ENCODE measurements at places on chromosomes 1 and 21. TPM values are rescaled to one million over a fixed set of nuclear protein-coding genes. Genes with fewer than 3 reads are reported as not detected.
A peak's percentile ranks its signal among the peaks of the same experiment; 100 is the strongest.

DNA sequence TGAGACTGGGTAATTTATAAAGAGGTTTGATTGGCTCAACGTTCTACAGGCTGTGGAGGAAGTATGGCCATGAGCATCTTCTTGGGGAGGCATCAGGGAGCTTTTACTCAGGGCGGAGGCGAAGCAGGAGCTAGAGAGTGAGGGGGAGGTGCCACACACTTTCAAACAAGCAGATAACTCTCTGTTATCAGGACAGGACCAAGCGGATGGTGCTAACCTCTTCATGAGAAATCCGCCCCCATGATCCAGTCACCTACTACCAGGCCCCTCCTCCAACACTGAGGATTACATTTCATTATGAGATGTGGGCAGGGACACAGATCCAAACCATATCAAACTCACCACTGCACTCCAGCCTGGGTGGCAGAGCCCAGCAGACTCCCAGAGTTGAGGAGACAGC is 11.5 kb upstream of the LRRC47 start:
- no peak for DNase-seq

GRCh38 chr1:145997718-145998023 is 1.3 kb upstream of the TXNIP start:
- DNase-seq = no peak

DNA sequence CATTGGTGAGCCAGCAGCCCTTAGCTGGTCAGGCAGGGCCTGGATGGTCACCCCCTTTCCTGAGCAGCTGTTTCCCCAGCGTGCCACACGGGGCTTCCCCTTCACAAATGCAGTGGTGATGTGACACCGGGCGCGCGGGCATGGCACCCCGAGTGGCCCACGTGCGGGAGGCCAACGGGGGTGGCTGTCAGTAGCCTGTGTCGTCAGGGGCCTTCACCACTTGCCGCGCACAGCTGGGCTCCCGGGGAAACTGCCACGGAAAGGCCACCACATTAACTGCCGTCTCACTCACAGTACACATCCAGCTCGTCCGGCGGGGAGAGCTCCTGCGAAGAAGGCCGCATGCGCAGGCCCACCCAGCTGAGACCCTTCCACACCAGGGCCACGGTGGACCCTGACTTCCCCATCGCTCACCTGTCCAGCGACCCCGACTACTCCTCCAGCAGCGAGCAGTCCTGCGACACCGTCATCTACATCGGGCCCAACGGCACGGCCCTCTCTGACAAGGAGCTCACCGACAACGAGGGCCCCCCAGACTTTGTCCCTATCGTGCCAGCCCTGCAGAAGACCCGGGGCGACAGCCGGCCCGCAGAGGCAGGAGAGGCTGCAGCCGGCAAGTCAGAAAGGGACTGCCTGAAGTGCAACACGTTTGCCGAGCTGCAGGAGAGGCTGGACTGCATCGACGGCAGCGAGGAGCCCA is 530.5 kb downstream of the KIF26B start:
- no peak for DNase-seq

GRCh38 chr1:169739980-169740379 is 6.1 kb upstream of the SELE start:
- DNase-seq = no peak

DNA sequence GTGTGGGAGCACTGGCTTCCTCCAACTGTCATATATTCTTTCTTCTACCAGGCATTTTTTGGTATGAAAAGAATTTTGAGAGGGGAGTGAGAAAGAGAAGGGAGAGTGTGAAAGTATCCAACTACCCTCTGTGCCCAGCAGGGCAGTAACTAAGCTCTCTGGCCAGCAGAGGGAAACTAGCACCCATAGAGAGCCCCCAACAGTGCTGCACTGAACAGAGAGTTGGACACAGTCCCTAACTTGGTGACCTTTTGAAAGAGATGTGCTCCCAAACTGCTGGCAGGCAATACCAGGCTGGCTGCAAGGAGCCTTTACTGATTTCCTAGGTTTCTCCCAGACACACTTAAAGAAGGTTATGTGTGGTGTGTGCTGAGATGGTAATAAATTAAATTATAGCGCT is 118.8 kb upstream of the PBX1 start:
- DNase-seq = peak; percentile 12

GRCh38 chr1:209651138-209651587 is 1.1 kb downstream of the LAMB3 start:
- peak; percentile 79 for DNase-seq

Gene FCGR1A
- total RNA-seq = not detected

Gene CASP9
- total RNA-seq = 36.5 TPM

Gene ACTL8
- total RNA-seq = 1.2 TPM

Gene AXDND1
- not detected for total RNA-seq

Gene TDRD10
- not detected for total RNA-seq

Gene TRIM63
- not detected for total RNA-seq
